Hepatocyte (in vitro differentiated cells): ENCODE measurements at places on chromosomes 4 and X. TPM values are rescaled to one million over a fixed set of nuclear protein-coding genes. Genes with fewer than 3 reads are reported as not detected.

OPHN1 gene
- 5.6 and 10.3 TPM in 2 replicates for total RNA-seq

ATOH1 gene
- total RNA-seq: 0.37 and 0.80 TPM in 2 replicates

GRCh38 chrX:2697741-2698299 lies 6.7 kb downstream of the CD99 start:
- DNase-seq: no peak

- DNase-seq: peak; percentile 93
Observed at GRCh38 chr4:183986971-183987946, 82.2 kb downstream of the STOX2 start.

DNA sequence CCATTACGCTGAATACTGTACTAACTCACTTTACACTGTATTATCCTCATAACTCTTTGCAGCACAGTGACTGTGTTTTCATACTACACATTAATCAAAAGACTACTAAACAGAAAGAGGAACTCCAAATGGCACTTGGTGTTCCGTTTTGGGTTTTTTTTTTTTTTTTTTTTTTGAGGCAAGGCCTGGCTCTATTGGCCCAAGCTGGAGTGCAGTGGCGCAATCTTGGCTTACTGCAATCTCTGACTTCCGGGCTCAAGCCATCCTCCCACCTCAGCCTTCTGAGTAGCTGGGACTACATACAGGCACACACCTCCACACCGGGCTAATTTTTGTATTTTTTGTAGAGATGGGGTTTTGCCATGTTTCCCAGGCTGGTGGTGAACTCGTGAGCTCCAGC lies 10.7 kb downstream of the KLHL8 start:
- DNase-seq: no peak
